Activated T-cell treated with anti-CD3 and anti-CD28 coated beads, Interleukin-2, amount 50 U/mL, for 1 hour (primary cell): ENCODE measurements at places on chromosomes 2 and 18.

DNA sequence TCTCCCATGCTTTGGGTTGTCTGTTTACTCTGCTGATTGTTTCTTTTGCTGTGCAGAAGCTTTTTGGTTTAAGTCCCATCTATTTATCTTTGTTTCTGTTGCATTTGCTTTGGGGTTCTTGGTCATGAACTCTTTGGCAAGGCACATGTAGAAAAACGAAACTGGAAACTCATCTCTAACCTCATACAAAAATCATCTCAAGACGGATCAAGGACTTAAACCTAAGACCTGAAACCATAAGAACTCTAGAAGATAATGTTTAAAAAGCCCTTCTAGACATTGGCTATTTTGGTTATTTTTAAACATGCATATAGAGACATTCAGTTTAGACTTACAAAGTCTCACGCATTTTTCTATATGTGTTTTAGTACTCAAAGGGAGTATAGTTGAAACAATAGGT is 1164.3 kb upstream of the GYPC start:
- no peak for DNase-seq

GRCh38 chr2:159351977-159352376 is 65.5 kb upstream of the WDSUB1 start:
- DNase-seq = no peak

DNA sequence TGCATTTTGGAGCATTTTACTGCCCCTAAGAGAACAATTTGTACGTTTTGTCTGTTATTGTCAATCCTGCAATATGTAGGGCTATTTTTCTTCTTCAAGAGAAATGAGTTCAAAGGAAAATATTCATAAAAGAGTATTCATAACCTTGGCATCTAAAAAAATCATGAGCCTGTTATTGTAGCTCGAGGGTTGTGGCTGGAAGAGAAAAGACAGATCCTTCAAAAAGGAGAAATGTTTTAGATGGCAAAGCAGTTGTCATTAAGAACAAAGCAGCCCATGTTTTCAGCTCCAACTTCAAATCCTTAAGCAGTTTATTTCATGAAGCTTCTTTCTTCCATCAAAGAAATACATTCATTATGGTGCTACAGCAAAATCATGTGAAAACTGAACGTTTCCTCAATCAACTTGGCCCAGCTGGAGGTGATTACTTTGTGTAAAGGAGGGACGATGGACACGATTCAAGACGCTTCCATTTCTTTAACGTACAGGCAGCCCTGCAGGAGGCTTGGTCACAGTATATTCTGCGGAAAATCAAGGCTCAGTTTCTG is 31.4 kb downstream of the QPCT start:
- no peak for DNase-seq

- no peak for DNase-seq
Observed at GRCh38 chr2:66344087-66344663, 90.8 kb upstream of the MEIS1 start.

DNA sequence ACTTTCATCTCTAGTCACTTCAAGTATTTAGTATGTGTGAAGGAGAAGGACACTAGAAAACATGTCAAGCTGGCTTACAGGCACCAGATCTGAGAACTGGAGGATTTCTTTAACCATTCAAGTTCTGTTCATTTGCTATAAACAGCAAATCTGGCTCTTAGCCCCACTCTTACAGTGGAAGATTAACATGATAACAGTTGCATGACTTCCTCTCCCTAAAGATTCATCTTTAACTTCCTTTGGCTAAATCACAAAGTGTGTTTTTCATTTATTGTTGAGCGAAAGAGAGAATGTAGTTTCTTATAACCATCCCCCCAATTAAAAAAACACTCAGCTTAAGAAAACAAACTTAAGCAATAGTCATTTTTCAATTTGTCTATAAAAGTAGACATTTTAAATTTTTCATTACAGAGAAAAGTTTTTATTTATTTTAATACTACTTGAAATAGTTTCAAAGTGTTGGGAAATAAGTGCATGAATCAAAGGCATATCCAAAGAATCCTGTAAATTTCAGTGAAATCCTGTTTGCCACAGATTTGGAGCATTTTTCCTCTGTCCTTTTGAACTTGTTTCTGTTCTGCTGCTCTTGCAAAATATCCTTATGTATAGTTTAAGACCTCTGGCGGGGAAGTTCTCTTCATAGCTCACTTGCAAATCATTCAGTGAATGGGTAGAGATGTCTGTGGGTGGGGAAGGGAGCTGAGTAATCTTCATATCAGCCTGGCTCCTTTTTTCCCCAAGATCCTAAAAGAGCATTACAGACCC is 241.0 kb upstream of the RBBP8 start:
- DNase-seq = no peak

GRCh38 chr2:201837824-201838431 is 31.6 kb downstream of the CDK15 start:
- no peak for DNase-seq

GRCh38 chr2:135744760-135745314 is 3.2 kb downstream of the UBXN4 start:
- DNase-seq = no peak

GRCh38 chr2:18286897-18287296 is 273.6 kb downstream of the RDH14 start:
- DNase-seq = no peak

GRCh38 chr2:65527451-65528240 is 95.2 kb upstream of the SPRED2 start:
- DNase-seq = no peak

DNA sequence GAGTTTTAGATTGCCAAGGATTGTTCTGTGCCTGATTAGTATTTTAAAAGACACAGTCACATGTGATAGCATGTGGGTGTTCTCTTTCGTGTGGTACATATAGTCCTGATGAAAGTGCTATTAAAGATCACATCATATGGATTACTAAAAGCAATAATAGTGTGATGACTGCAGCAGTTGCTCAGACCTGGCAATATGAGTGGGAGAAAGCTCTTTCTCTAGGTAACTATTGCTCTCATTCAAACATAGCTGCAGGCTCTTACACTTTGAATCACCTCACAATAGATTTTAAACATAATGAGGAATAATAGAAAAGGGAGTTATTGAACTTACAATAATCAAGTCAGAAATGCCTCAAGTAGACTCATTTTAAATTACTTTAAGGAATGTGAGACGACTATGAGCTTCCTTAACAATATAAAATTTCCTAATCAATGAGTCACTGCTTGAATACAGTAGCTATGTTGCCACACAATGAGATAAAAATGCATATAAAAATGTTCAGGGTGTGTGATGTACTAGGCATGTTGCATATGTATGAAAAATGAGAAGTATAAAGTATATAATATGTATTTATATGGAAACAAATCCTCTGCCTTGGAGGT is 452.1 kb downstream of the TMX3 start:
- no peak for DNase-seq

GRCh38 chr2:118223992-118224894 is 136.0 kb downstream of the INSIG2 start:
- peak; percentile 42 for DNase-seq

DNA sequence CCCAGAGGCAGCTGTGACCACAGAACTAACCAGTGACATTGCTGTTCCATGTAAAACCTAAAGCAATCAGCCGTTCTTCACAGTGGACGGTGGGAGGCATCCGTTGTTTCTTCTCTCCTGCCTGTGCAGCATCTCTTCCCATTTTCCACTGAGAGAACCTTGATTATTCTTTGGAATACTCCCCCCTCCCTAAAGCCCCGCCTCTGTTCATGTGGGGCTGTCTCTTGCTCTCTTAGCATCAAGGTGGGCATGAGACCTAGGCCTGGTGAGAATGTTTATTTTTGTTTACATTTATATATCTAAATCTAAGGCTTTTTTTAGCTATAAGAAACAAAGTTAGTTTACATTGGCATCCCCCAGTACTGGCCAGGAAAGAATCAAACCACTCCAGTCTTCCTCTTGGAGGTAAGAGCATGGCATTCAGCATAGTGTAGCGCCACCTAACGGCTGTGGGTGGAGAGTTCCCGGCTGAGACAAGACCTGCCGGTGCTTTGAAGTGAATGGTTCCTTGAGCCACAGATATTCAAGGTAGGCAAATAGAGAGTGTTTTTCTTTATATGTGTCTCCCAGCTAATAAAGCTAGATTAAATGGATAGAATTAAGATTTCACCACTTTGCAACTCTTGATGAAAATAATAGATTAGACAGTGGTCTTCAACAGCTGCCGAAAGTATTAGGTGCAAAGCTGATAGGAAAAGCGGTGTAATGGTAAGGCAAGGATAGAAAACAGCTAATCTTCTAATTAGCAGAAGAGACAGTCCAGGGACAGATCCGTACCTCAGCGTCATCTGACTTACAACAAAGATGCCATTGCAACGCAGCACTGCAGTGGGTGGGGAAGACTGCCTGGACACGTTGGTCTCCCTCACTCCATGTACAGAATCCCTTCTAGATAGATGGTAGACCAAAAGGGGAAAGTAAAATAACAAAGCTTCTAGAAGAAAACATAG is 219.6 kb upstream of the RAB12 start:
- no peak for DNase-seq

GRCh38 chr2:207528980-207529329 is 807 bp upstream of the CREB1 start:
- no peak for DNase-seq
